ENCODE measurements at places on chromosomes 1 and 21.

DNA sequence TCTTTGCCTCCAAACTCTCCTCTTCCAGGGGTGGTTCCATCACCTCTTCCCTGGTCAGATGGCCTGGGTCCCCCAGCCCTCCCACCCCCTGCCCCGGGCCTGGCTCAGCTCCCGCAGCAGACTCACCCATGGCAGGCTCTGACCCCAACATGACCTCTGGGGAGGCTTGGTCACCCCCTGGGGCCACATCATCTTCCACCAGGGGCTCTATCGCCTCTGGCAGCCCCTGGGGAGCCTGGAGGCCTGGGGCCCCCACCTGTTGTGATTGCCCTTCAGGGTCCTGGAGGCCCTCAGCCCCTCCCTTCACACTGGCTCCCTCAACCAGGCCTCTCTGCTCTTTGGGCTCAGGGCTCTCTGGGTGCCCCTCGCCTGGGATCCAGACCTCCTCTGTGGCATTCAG is 6.4 kb downstream of the NES start:
- no peak for DNase-seq

- no peak for DNase-seq
Measured at GRCh38 chr1:245475126-245475525, 320.3 kb downstream of the KIF26B start.

DNA sequence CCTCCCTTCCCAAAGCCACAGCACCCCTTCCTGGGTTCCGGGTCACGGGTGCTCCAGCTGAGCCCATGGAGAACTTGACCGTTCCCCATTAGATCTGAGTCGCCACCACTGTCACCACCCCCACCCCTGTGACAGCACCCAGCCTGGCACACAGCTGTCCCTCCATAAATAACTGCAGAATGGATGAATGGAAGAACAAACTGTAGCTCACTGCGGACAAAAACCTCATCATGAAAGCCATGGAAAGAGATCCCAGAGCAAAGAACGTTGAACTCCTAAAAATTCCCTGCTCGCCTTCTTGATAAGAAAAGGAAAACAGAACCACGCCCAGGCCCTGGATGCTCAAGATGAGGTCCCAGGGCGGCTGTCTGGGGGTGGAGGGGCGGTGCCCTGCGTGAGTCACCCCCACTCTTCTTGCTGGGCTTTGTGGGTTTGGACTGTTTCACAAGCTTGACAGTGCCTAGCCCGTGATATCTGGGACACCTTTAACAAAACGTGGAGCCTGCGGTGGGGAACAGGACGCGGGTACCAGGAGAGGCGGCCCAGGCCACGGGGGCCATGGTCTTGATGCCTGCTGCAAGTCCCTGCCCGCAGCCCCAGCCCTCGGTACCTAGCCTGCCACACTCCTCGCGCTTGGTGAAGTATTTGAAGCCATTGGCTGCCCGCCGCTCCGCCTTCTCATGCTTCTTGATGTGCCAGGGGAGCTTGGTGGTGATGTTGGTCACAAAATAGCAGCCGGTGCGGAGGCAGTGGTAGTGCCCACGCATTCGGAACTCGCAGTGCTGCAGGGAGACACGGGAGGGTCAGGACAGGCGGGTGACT is 151.9 kb downstream of the CASZ1 start:
- peak; percentile 18 for DNase-seq

DNA sequence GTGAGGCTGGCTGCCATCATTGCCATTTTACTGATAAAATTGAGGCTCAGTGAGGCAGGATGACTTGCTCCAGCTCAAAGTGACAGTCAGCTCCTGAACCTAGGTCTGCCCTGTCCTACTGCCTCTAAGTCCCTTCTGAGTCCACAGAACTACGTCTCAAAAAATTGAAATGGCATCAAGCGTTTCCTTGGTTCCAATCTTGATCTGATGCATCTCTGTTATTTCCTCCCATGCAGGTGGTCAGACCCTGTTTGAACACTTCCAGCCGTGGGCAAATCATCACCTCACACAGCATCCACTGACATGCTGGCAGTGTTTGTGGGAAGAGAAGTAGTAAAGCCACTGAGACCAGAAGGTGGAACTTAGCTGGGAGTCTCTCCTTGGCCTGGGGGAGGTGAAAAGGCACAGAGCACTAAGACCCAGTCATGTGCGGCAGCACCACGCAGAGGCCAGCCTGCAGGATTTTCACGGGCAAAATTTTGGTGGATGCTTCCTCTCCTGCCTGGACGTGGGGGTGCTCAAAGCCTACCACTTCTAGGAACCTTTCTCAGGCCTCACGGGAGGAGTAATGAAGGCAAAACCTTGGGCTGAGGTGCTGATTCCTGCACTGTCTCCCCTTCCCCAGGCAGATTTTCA is 7.8 kb upstream of the CPLANE2 start:
- DNase-seq: no peak

DNA sequence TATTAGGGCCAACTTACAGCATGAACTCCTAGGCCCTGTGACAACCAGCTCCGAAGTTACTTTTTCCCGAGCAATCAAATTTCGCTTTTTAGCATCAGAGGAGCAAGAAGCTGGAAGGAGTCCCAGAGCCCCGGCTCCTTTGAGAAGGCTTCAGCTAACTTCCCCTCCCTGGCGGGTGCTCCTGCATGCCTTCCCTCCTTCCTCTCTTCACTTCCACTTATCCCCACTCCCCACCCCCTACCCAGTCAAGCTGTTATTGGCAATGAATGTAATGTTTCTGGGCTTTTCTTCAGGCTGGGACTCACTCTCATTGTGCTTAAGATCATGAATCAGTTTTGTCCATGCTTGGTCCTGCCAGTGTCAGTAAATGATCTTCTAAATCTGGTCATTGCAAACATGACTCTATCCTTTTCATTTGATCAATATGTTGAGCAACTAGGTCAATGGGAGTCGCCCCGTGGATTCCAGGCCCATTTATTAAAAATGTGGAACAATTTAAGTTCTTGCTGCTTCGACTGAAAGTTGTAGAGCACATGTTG is 94.5 kb upstream of the TSPAN2 start:
- no peak for DNase-seq

- DNase-seq: no peak
Measured at GRCh38 chr1:246114369-246114768, 392.7 kb downstream of the SMYD3 start.

- DNase-seq: no peak
Measured at GRCh38 chr1:27650539-27651175, 15.7 kb upstream of the FGR start.

- DNase-seq: no peak
Measured at GRCh38 chr1:228802386-228803220, 67.3 kb downstream of the RHOU start.

DNA sequence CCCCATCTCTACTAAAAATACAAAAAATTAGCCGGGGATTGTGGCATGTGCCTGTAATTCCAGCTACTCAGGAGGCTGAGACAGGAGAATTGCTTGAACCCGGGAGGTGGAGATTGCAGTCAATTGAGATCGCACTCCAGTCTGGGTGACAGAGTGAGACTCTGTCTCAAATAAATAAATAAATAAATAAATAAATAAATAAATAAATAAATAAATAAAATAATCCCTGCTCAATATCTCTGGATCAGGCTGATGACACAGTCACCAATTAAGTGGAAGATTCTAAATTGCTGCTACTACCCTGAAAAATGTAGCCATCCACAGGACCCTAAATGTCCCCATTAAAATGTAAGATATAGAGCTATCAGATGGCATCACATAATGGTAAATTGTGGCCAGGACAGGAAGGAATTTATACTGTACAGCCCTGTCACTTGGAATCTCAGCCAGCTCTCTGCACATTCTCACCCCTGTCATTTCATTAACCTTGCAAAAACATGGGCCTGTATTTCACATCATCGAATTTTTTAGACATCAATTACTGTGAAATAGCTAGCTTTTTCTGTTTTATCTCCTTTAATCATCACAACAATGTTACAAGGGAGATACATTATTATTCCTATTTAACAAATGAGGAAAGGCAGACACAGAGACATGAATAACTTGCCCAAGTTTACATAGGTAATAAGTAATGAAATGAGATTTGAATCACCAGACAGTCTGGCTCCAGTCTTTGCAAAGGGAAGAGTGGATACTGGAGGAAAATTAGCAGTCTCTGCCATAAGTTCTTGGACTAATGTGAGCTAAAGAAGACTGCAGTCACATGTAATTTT is 56.7 kb upstream of the NTPCR start:
- DNase-seq: no peak

- peak; percentile 84 for DNase-seq
Measured at GRCh38 chr1:31955917-31956736, 18.0 kb upstream of the PTP4A2 start.

DNA sequence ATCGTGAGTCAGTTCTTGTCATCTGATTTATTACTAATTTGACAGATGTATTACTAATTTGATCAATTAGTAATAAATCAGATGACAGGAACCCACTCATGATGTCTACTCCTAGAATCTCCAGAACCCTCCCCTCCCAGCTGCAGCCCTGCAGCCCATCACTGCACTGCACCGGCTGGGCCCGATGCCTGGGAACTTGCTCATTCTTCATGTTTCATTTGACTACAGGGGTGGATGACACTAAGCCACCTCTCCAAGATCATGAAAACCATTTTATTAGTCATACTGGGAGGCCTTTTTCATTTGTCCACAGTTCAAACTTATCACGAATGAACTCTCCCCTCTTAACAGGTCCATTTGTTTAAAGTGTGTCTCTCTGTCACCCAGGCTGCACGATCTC is 41.0 kb downstream of the KCNH1 start:
- DNase-seq: no peak

DNA sequence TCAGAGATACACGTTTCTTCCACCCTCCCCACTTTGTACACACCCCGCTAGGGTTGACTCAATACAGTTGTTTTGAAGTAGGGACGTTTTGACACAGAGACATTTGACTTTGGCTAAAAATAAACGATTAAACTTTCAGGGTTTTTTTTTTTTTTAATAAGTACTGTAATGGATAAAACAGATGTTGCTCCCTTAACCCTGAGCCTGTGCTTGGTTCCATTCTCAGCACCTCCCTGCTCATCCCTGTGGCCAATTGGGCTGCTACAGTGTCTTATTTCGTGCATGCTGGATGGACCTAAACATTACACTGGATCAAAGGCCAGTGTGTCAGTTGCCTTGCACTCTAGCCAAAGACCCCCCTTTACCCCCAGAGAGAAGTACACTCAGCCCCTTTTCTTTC is 16.9 kb downstream of the GRHL3 start:
- DNase-seq: no peak

DNA sequence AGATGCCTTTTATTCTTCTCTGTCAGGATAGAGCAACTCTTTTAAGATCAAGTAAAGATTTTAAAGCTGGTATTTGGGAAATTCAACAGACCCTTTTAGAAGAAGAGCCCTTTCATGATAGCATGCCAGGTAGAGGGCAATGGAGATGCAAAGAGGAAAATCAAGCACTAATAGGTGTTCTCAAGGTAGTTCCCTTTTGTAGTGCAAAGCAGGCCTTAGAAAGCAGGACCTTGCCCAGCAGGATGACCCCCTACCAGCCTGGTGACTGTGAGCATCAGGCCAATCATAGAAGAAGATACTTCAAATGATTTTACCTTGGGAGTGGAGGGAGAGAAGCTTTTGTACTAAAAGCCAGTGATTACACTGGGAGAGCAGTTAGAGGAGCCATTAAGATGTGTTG is 381.4 kb upstream of the ZRANB2 start:
- no peak for DNase-seq

Data from stimulated activated naive CD8-positive, alpha-beta T cell treated with anti-CD3 and anti-CD28 coated beads, Interleukin-15, Interleukin-2, amounts not matched to agents 100 U/mL and 50 U/mL, for 24 hours (primary cell).